HCT116 (cell line): ENCODE measurements at places on chromosomes 4 and X. TPM values are rescaled to one million over a fixed set of nuclear protein-coding genes. Genes with fewer than 3 reads are reported as not detected.

- DNase-seq = no peak
These were observed 101.4 kb downstream of the BTC start for GRCh38 chr4:74692972-74693371.

VEGFC gene
- not detected for total RNA-seq

- DNase-seq = peak; percentile 38
These were observed 331.0 kb upstream of the EMCN start for GRCh38 chr4:100848841-100849240.

- DNase-seq = no peak
These were observed 32.7 kb upstream of the GLRA2 start for GRCh38 chrX:14496674-14497073.

DNA sequence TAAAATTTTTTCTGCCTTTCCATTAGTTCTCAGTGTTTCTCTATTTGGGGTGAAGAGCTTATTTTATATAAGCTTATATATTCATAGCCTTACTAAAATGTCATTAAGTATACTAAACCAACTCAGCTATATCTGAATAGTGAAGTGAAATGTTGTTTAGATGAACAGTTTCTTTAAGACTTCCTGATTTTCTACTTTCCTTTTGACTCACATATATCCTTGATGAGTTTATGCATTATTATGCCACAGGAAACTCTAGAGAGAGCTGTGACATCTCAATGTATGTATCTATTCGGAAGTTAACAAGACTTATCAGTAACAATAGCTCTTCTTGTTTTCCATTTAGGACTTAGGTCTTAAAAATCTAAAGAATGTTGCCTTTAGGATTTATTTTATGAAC, 1491.8 kb upstream of the IGFBP7 start:
- no peak for DNase-seq

ARAP2 gene
- total RNA-seq = 13.6 TPM

GRCh38 chrX:23372220-23372902, 37.7 kb downstream of the PTCHD1 start:
- no peak for DNase-seq

DNA sequence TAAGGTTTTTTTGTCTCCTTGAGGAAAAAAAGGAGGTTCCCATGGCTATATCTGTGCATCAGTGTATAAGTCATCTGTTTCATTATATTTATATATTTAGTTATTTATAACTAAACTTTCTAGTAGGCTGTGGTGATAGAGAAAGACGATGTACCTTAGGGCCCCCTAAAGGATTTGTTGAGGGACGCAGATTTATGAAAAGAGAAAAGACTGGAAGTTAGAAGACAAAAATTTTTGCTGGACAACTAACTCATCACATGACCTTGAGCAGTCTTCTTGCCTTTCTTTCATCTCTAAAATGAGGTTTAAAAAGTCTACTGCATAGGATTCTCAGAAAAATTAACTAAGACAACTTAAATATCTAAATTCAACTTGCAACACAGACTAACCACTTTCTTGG, 6.1 kb downstream of the GASK1B start:
- no peak for DNase-seq

PCDH19 gene
- total RNA-seq = 0.32 TPM

GRCh38 chr4:145739845-145740244, 59.9 kb downstream of the C4orf51 start:
- no peak for DNase-seq
